ENCODE measurements at places on chromosomes 5 and 9.

- DNase-seq: no peak
Measured at GRCh38 chr9:76298521-76299144, 95.6 kb downstream of the RFK start.

DNA sequence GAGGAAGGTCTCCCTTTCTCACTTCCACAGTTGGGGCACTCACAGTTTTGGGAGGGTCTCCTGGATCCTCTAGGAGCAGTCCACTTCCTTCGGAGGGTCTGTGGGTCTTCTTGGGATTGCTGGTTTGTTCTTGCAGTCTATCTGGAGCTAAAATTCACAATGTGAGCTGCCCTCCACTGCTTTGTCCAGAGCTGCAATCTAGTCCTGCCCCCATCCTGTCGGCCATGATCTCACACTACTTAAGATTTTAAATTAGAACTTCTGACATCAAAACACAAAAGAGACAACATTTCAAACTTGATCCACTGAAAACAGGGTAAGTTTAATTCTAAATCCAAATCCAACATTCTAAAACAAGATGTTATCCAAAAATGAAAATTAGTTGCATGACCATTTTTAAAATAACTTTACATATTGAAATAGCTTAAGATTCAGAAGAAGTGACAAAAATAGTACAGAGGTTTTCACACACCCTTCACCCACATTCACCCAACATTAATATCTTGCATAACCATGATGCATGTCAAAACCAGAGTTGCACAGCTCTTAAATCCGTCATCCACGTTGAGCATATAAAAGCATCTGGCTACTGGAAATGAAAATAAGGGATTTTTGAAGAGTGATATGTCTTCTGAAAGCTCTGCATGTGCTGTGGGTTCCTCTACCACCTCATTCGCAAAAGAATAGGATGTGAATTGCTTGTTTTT is 113.7 kb upstream of the EPB41L4A start:
- no peak for DNase-seq

DNA sequence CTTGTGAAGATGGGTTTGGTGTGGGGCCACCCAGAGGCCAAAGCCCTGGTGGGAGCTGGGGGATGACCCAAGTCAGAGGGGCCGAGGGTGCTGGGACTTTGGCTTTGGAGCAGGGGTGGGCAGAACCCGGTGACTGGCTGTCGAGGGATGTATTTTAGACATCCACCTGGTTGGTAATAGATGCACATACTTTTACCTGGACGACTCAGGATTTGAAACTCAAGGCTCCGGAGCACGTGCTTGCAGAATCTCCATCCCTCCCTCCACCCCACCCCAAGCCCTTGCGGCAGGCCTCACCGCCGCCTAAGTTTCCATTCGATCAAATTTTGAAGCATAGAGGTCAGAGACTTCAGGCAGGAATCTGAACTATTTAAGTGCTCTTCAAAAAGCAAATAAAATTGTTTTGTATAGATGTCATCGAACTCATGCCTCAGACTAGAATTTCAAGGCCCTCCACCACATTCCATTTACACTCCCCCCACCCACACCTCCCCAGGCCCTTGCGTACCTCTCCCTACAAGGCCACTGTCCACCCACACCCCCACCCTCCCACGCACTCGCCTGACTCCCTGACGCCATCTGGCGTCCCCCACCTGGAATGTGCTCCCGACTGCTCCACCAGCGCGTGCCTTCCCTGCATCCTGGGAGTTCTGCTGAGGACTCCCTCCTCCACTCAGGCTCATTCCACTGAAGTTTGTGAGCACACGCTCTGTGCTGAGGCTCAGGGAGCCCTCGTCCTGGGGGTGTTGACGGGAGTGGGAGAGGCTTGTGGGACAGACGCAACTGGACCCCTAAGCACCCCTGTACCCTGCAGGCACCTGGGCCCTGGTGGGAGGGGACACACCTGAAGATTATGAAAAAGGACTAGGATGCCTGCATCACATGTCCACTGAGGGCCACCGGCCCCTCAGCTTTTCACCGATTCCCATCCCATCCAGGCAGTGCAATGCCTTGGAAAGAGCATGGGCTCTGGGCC is 56.4 kb upstream of the RPL26L1 start:
- DNase-seq: no peak

GRCh38 chr5:154251529-154251928 is 61.0 kb downstream of the GALNT10 start:
- DNase-seq: no peak

DNA sequence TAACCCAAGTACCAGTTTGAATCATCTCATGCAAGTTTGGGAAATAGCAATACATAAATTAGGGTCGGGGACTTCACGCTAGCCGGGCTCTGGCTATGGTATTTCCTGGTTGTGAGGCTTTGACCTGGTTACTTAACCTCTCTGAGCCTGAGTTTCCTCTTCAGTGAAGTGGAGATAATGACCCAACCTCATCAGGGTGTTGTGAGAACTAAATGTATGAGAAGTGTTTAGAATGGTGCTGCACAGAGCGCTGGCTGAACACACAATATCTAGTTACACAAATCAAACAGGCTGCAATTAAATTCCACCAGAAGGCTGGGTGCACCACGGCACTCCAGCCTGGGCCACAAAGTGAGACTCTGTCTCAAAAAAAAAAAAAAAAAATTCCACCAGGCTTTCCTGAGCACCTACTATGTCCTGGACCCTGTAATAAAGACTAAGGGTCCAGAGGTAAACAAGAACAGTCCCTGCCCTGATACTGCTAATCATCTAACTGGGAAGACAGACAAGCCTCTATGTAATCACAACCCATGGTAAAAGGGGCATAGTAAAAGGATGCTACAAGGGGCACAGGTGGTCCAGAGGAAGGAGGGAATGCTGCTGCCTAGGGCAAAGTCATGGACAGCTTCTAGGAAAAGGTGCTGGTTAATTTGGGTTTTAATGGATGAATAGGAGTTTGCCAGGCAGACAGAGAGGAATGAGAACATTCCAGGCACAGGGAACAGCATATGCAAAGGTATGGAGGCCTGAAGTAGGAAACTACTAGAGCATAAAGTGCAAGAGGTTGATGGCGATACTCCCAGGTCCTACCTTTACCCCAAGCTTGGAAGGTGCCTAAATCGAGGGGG is 27.7 kb downstream of the DUSP1 start:
- DNase-seq: no peak

GRCh38 chr5:114207615-114208014 is 154.3 kb upstream of the KCNN2 start:
- DNase-seq: no peak

GRCh38 chr9:76448501-76448900 is 10.5 kb upstream of the GCNT1 start:
- no peak for DNase-seq

DNA sequence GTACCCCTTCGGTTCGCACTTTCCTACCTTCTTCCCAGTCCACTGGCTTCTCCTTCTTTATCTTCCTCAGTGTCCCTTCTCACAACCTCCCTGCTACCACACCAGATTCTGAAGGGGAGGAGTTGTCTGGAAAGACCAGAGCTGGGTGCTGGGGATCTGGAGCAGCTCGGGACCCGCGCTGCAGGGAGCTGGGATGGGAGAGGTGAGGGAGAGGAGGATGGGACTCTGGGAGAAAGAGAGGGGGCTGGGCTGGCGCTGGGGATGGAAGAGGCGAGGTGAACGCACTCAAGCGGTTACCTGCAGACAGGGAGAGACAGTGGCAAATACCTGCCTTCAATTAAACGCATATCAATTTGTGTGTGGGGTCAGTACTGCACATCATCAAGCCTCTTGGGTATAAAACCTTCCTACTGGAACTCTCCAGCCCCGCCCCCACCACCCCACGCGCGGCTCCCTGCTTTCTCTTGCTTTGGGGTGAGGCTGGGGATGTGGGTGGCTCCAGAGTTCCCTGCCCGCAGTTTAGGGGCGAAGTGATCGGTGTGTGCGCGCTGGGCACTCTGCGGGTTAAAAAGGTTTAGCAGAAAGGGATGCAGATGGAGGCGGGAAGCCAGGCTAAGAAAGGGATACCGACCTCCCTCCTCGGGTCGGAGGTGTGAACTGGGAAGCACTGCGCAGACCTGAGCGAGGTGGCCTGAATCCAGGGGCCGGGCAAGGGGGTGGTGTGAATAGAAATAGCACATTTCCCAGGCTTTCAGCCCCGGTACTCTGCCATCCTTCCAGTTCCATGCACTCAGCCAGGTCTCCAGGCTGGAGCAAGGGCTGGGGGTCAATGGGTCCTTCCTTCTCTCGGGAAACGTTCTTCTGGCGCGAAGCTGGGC is 977 bp upstream of the PAM start:
- DNase-seq: no peak

DNA sequence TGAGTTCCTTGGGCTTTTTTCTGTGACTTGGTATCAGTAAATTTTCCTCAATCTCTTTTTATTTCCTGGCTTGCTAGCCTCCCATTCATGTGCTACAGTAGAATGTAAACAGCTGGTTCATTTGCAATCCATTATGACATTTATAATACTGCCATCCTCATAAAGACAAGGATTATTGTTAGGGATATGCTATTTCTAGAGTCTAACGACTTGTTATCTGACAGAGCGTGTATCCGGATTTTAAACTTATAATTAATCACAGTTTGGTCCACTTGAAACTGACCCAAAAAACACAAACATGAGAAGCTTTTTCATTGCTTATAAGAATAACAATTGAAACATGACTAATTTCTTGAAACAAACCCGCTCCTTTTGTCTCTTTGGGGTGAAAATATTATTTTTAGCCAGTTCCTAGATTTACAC is 585.8 kb downstream of the TLE4 start:
- no peak for DNase-seq
